ENCODE measurements at places on chromosomes 2 and 18. TPM values are rescaled to one million over a fixed set of nuclear protein-coding genes. Genes with fewer than 3 reads are reported as not detected.

- H3K4me3 ChIP-seq, result no peak overlapping the region
- DNase-seq, result no peak
- no peaks in the 10 kb centered on the region for H3K36me3 ChIP-seq
These were observed 14.9 kb downstream of the RBKS start for GRCh38 chr2:27875089-27875881.

- peak overlapping the region; percentile 66 for H3K27ac ChIP-seq
- no peaks in the 10 kb centered on the region for H3K36me3 ChIP-seq
- no peak for DNase-seq
- H3K4me3 ChIP-seq, result no peak overlapping the region
These were observed 47.1 kb downstream of the KCNG3 start for GRCh38 chr2:42446503-42447271.

DNA sequence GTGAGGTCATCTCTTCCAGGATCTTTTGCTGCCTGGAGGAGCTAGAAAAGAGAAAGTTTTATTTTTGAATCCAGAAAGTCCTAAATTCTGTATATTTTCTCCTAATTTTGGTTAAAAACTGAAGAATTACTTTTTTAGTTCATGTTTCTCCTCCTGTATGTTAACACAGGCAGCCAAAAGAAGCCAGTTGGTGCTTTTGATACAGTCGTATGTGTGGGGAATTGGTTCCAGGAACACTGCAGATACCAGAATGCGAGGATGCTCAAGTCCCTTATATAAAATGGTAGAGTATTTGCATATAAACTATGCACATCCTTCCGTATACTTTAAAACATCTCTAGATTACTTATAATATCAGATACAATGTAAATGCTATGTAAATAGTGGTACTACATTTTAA lies 22.6 kb upstream of the ADAM23 start:
- no peaks in the 10 kb centered on the region for H3K27me3 ChIP-seq
- no peak overlapping the region for H3K27ac ChIP-seq
- no peak for DNase-seq
- no peaks in the 10 kb centered on the region for H3K4me1 ChIP-seq

GRCh38 chr2:627926-628560 lies 49.2 kb downstream of the TMEM18 start:
- no peak overlapping the region for H3K27ac ChIP-seq
- no peaks in the 10 kb centered on the region for H3K27me3 ChIP-seq
- no peaks in the 10 kb centered on the region for H3K4me1 ChIP-seq
- no peak for DNase-seq

GRCh38 chr18:730692-731091 lies 18.3 kb upstream of the ENOSF1 start:
- no peaks in the 10 kb centered on the region for H3K27me3 ChIP-seq
- DNase-seq, result no peak
- no peaks in the 10 kb centered on the region for H3K4me1 ChIP-seq

DNA sequence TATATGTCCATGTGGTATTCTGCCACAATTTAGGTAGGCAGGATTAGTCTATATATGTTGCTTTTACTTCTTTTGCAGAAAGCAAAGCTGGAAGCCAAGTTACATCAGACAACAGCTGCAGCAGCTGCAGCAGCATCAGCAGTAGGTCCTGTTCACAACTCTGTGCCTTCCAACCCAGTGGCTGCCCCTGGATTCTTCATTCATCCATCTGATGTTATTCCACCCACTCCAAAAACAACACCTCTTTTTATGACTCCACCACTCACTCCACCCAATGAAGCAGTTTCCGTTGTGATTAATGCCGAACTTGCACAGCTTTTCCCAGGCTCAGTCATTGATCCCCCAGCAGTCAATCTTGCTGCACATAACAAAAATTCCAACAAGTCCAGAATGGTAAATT lies 107.6 kb downstream of the BIRC6 start:
- H3K27me3 ChIP-seq, result no peaks in the 10 kb centered on the region
- H3K4me3 ChIP-seq, result no peak overlapping the region
- H3K36me3 ChIP-seq, result peaks cover 73% of the 10 kb centered on the region
- H3K27ac ChIP-seq, result no peak overlapping the region

- H3K36me3 ChIP-seq, result no peaks in the 10 kb centered on the region
- H3K27ac ChIP-seq, result no peak overlapping the region
- no peak for DNase-seq
- H3K4me3 ChIP-seq, result no peak overlapping the region
- no peaks in the 10 kb centered on the region for H3K27me3 ChIP-seq
These were observed 95.9 kb downstream of the KCNF1 start for GRCh38 chr2:11007331-11008264.

DNA sequence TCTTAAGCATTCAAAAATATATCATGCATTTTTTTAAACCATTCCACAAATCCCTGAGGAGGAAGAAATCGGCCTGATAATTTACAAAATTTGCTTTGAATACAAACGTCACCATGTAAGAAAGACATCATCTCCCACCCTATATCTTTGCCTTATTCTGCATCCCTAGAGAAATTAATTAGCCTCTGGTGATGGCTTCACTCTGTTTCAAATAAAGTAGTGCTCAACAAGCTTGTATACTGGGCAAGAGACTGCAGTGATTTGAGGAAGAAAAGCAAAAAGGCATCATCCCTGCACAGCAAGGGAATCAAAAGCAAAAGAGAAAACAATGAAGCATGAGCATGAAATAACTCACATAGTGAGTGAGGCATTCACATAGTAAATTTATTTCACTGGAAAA lies 375.5 kb downstream of the CDH7 start:
- H3K27ac ChIP-seq, result no peak overlapping the region
- no peak for DNase-seq
- H3K27me3 ChIP-seq, result no peaks in the 10 kb centered on the region
- H3K4me3 ChIP-seq, result no peak overlapping the region
- no peaks in the 10 kb centered on the region for H3K4me1 ChIP-seq

DNA sequence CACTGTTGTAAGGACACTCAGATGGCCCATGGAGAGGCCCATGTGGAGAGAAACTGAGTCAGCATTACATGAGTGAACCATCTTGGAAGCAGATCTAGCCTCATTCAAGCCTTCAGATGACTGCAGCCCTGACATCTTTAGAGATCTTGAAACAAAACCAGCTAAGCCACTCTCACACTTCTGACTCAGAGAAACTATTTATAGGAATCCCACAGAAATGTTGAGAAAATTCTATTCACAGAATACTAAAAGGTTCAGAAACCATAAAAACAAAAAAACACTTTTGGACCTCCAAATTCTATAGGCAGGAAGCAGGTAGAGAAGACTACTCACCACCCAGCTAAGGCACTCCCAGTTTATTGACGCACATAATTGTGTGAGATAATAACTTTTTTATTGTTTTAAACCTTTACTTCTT lies 8.7 kb downstream of the TMEM169 start:
- H3K4me1 ChIP-seq, result no peaks in the 10 kb centered on the region
- H3K27ac ChIP-seq, result no peak overlapping the region
- no peak for DNase-seq
- H3K4me3 ChIP-seq, result no peak overlapping the region

DNA sequence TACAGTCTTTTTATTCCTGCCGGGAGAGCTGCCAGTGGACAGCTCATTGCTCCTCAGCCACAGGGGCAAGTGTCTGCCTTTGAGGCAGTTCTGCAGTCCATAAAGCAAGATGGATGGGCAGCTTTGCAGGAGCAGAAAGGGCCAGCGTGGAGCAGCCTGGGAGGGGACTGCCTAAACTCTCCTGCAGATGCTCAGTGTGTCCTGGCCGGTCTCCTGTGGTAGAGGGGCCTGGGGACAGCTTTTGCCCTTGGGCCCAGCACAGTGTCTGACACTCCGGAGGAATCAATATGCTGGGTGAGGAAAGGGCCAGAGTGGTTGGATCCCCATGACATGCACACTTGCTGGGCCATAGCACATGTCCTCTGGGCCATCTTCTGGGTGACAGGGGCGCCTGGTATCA lies 65.7 kb upstream of the DAPL1 start:
- H3K4me3 ChIP-seq, result no peak overlapping the region
- H3K4me1 ChIP-seq, result peaks cover 5% of the 10 kb centered on the region
- H3K36me3 ChIP-seq, result no peaks in the 10 kb centered on the region
- DNase-seq, result no peak
- H3K27me3 ChIP-seq, result no peaks in the 10 kb centered on the region

- no peaks in the 10 kb centered on the region for H3K36me3 ChIP-seq
- no peak overlapping the region for H3K4me3 ChIP-seq
- no peak overlapping the region for H3K27ac ChIP-seq
- peaks cover 8% of the 10 kb centered on the region for H3K4me1 ChIP-seq
These were observed 53.6 kb downstream of the CDK15 start for GRCh38 chr2:201859949-201860348.

DNA sequence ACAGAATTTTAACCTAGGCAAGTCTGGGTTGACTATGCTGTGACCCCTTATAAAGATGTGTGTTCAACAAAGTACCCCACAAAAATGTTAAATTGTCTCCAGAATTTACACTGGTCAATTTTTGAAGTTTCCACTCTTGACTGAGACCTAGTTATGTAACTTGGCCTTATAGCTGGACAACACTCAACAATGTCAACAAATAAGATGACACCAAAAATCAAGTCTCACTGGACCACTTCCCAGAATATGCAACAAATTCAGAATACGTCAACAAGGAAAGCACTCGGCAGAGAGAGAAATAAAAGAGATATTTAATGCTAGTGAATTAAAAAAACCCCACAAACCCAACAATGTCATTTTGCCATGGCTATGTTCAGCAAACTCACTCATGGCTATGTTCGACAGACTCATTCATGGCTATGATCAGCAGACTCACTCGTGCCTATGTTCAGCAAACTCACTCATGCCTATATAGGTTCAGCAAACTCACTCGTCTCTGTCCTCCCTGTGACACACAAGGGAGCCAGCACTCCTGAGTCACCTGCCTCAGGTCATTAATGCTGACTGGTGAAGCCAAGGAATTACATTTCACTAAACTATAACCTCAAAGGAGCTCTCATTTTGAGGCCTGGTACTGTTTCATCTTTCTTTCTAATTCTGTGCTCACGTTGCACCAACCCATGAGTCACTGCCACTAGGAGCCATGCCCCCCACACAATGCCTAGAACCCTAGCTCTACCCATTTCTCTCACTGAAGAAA lies 72.7 kb downstream of the PTPN2 start:
- no peak for DNase-seq
- no peak overlapping the region for H3K4me3 ChIP-seq
- H3K4me1 ChIP-seq, result peaks cover 2% of the 10 kb centered on the region
- H3K27me3 ChIP-seq, result no peaks in the 10 kb centered on the region

- H3K4me3 ChIP-seq, result peak overlapping the region; percentile 91
- H3K27ac ChIP-seq, result peak overlapping the region; percentile 98
- H3K27me3 ChIP-seq, result no peaks in the 10 kb centered on the region
- H3K4me1 ChIP-seq, result peaks cover 49% of the 10 kb centered on the region
- no peaks in the 10 kb centered on the region for H3K36me3 ChIP-seq
These were observed 709 bp downstream of the UGP2 start for GRCh38 chr2:63842149-63843061.

DNA sequence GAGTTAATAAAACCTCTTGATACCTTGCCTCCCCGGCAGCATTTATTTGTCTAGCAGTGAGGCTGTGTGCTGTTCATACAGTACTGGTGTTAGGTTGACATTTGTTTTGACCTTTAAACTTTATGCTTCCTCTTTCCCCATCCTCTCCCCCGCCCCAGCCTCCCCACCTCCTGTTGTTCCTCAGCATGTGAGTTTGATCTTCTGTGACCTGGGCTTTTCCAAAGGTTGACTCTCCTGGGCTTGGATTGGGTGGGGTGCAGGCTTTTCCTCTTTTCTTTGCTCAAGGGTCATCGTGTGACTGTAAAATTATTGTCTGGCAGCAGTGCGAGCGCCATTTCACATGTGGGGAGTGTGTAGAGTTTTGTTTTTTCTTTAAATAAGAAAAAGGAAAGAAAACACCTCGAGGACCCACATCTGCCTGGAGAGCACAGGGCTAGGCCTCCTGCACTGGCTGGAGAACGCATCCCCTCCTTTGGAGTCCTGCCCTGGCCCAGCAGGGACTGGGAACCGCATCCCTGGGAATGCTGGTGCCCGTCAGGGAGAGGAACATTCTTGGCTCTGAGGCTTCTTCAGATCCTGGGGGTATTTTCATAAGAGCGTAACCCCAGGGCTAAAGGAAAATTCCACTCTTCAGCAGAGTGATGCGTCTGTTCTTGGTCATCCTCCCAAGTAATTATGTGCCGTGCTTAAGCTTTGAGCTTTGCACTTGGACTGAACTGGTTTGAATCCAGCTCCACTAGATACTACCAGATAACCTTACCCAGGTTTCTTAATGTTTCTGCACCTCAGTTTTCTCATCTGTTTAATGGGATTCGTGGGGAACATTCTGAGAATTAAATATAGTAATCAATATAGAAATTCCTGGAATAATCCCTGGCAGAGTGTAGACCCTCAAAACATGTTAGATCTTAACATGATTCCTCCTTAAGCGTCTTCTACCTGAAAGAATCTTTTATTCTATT lies 91.5 kb downstream of the SETBP1 start:
- peaks cover 15% of the 10 kb centered on the region for H3K4me1 ChIP-seq
- H3K36me3 ChIP-seq, result no peaks in the 10 kb centered on the region
- no peak for DNase-seq
- H3K27ac ChIP-seq, result no peak overlapping the region
- H3K4me3 ChIP-seq, result no peak overlapping the region

GRCh38 chr2:188345020-188345419 lies 53.3 kb downstream of the GULP1 start:
- H3K27ac ChIP-seq, result no peak overlapping the region
- H3K4me1 ChIP-seq, result no peaks in the 10 kb centered on the region
- H3K4me3 ChIP-seq, result no peak overlapping the region
- H3K27me3 ChIP-seq, result no peaks in the 10 kb centered on the region
- no peaks in the 10 kb centered on the region for H3K36me3 ChIP-seq

- H3K27ac ChIP-seq, result no peak overlapping the region
- no peaks in the 10 kb centered on the region for H3K36me3 ChIP-seq
- no peaks in the 10 kb centered on the region for H3K4me1 ChIP-seq
- H3K4me3 ChIP-seq, result no peak overlapping the region
These were observed 84.6 kb downstream of the MAIP1 start for GRCh38 chr2:200039724-200040650.

- no peaks in the 10 kb centered on the region for H3K36me3 ChIP-seq
- no peaks in the 10 kb centered on the region for H3K27me3 ChIP-seq
- H3K27ac ChIP-seq, result no peak overlapping the region
- H3K4me3 ChIP-seq, result no peak overlapping the region
- no peak for DNase-seq
These were observed 35.1 kb downstream of the FAM117B start for GRCh38 chr2:202669841-202670240.

GRCh38 chr2:226888378-226888965 lies 52.6 kb downstream of the RHBDD1 start:
- no peak overlapping the region for H3K4me3 ChIP-seq
- no peaks in the 10 kb centered on the region for H3K4me1 ChIP-seq
- no peaks in the 10 kb centered on the region for H3K36me3 ChIP-seq
- no peak overlapping the region for H3K27ac ChIP-seq

- H3K27me3 ChIP-seq, result no peaks in the 10 kb centered on the region
- peaks cover 19% of the 10 kb centered on the region for H3K4me1 ChIP-seq
- DNase-seq, result no peak
- H3K4me3 ChIP-seq, result no peak overlapping the region
- no peaks in the 10 kb centered on the region for H3K36me3 ChIP-seq
- no peak overlapping the region for H3K27ac ChIP-seq
These were observed 2.0 kb downstream of the WDR35 start for GRCh38 chr2:19987936-19988335.

Gene SPEG
- 6.5 TPM for total RNA-seq

Gene KDSR
- total RNA-seq, result 68.5 TPM

Gene AKAIN1
- not detected for total RNA-seq

Gene PHLPP1
- total RNA-seq, result 12.6 TPM

Gene MCFD2
- 82.3 TPM for total RNA-seq

Gene ADD2
- total RNA-seq, result 2.1 TPM
